ENCODE measurements at places on chromosomes 2 and 18. TPM values are rescaled to one million over a fixed set of nuclear protein-coding genes. Genes with fewer than 3 reads are reported as not detected.

DNA sequence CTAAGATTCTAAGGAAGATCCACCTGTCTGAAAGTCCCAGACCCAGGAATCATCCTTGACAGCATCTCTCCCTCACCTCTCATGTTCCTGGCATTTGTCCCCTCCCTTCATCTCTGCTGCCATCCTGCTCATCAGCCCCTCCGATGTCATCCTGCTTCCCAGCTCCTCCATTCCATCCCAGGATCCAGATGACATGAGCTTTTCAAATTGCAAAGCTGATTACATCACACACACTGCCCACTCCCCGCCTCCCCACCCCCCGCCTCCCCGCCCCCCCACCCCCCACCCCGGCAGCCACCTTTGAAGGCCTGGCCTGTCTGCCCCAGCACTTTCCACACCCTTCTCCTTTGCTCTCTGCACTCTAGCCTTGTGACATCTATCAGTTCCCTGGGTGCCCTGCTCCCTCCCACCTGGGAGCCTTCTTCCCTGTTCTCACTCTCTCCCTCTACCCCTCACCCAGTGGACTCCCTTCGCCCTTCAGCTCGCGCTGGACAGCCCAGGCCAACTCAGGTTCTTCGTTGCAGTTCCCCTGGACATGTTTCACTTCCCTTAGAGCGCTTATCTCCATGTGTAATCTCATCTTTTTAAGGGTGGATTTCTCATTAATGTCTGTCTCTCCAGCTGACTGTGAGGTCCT is 61.6 kb downstream of the DNMT3A start:
- H3K27ac ChIP-seq: no peak overlapping the region
- H3K36me3 ChIP-seq: peaks cover 34% of the 10 kb centered on the region
- peaks cover 5% of the 10 kb centered on the region for H3K4me1 ChIP-seq
- no peak for DNase-seq
- H3K4me3 ChIP-seq: no peak overlapping the region
- no peaks in the 10 kb centered on the region for H3K27me3 ChIP-seq

DNA sequence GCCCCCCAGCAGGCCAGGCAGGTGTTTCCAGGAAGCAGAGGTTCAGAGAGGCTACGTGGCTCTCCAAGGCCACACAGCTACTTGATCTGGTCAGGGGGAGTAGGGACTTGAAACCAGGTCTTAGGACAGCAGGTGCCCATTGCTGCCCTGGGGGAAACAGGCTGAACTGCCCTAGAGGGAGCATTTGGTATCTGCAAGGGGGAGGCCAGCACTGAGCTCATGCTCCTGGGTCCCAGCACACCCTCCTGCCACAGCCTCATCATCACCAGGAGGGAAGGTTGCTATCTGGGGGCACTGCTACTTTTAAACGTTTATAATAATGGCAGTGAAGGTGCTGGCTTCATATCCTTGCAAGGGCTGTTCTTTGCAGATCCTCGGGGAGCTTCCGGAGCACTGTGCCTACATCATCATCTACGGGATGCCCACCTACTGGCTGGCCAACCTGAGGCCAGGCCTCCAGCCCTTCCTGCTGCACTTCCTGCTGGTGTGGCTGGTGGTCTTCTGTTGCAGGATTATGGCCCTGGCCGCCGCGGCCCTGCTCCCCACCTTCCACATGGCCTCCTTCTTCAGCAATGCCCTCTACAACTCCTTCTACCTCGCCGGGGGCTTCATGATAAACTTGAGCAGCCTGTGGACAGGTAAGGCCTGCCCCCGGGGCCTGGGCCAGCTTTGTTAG is 36.1 kb downstream of the ABCG8 start:
- H3K4me1 ChIP-seq: no peaks in the 10 kb centered on the region
- no peak for DNase-seq
- H3K27me3 ChIP-seq: peaks cover 8% of the 10 kb centered on the region
- H3K27ac ChIP-seq: no peak overlapping the region
- no peaks in the 10 kb centered on the region for H3K36me3 ChIP-seq
- H3K4me3 ChIP-seq: no peak overlapping the region

DNA sequence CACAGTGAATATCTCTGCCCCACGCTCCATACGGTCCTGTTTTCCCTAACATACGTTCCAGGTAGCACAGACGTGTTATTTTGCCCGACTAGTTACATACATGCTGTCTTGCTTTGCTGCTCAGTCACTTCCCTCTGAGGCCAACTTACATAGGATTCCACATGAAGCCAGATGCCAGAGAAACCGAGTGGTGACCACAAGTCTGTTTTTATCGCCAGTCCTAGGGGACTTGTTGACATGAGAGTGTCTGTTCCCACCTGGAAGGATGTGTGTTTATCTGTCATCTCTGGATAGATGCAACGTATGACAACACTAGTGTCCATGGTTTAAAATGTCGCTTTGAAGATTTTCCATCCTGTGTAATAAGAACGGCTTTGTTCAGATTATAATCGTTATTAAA is 32.6 kb downstream of the PMAIP1 start:
- H3K4me3 ChIP-seq: no peak overlapping the region
- H3K4me1 ChIP-seq: no peaks in the 10 kb centered on the region
- H3K27ac ChIP-seq: no peak overlapping the region
- no peaks in the 10 kb centered on the region for H3K27me3 ChIP-seq

- DNase-seq: no peak
- H3K4me3 ChIP-seq: no peak overlapping the region
- no peak overlapping the region for H3K27ac ChIP-seq
- no peaks in the 10 kb centered on the region for H3K36me3 ChIP-seq
Observed at GRCh38 chr2:119794237-119794636, 34.5 kb downstream of the PTPN4 start.

GRCh38 chr2:18387441-18388206 is 172.8 kb downstream of the RDH14 start:
- H3K27me3 ChIP-seq: no peaks in the 10 kb centered on the region
- no peak for DNase-seq
- no peaks in the 10 kb centered on the region for H3K4me1 ChIP-seq
- no peaks in the 10 kb centered on the region for H3K36me3 ChIP-seq
- no peak overlapping the region for H3K4me3 ChIP-seq

Gene UGT1A5
- not detected for total RNA-seq

Gene KIF5C
- 0.48 TPM for total RNA-seq

Gene DNMT3A
- total RNA-seq: 21.7 TPM

All from heart left ventricle (tissue), 16 donors.